ENCODE measurements at places on chromosomes 6 and 20.
A peak's percentile ranks its signal among the peaks of the same experiment; 100 is the strongest.

DNA sequence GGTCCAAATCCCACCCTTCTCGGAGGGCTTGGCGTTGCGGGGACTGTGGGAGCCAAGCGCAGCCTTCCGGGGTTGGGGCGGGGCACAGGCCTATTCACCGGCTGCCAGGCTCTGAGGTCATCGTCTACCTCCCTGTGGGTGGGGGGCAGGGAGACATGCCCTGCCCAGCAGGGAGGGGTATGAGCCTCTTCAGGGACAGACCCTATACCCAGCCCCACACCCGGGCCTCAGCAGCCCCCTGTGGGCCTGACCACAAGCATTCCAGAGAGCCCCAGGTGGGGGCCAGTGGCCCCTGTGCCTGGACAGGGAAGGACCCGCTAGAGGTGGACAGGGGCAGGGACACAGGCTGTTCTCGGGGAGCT lies 11.6 kb downstream of the LAMA5 start:
- DNase-seq = no peak

DNA sequence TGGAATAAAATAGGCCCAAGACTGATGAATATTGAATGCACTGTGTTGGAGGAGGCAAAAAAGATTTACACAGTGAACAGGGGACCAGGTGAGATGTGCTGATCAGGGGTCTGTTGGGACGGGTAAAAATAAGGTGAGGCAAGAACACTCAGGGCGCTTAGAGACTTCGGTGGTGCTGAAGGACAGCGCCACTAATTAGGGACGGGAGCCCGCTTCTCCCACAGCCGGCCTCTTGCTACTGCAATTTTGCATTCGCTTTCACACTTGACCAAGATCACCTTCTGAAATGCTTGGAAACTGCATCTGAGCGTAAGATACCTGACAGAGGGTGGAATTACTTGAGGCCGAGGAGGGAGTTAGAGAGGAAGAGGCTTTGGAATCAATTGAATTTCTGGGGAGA lies 7.3 kb downstream of the TFAP2D start:
- no peak for DNase-seq

DNA sequence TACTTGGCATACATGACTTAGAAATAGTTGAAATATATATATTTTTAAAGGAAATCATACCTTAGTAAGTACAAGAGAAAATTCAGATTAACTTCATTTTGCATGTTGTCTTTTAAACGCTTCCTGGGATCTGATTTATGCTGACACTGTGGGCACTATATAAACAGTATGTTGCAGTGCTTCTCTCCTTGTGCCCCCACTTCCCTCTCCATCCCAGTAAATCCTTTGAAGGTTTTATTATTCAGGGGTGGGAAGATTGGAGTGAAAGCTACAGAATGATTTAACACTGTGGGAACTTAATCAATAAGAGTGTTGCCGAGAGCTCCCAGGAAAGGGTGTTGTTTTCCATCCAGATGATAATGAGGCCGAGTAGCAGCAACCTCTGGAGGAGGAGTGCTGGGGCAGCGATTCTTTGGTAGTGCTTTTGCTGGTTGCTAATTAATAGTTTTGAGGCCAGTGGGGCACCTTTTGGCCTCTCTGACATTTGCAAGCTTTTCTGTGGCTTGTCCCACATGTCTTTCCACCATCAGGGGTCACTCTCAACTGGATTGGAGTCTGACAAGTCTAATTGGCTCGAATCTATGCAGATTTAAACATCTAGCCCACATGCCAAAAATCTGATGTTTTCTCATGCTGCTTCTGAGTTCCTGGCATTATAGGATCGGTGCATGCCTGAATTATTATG lies 183.0 kb upstream of the MMS22L start:
- DNase-seq = no peak

GRCh38 chr6:53916804-53917463 lies 122.1 kb downstream of the LRRC1 start:
- no peak for DNase-seq

DNA sequence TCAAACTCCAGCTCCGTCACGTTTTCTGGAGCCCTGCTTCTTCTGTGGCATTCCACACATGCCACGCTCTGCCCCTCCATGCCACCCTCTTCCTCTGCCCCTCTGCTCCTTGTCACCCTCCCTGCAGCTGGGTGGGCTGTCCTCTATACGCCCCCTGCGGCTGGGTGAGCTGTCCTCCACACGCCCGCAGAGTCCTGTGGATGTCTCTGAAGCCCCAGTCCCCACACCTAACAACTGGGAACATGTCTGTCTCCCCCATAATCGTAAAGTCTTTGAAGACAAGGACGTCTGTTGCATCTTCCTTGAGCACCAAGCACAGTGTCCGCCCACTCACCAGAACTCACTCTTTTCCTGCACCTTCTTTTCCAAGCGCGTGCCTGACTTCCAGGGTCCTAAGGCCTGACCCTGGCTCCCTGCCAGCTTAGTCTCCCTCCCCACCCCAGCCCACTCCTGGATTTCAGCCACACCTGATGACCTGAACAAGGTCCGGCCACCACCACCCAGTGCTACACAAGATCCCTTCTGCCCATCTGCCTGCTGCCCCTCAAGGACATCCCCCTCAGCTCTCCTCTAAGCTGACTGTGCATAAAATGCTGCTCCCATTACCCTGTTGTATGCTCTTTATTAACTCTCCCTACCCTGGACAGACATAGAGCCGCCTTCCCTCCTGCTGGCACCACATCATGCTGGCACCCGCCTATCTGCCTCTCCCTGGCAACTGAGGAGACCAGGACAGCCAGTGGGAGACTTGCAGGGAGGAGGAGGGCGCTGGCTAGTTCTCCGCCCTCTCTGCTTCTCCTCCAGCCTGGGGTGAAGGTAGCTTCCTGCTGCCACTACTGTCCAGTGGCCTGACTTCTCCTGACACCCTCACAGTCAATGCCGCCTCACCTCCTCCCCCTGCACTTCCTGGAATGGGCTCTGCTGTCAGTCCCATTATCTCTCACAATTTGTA lies 10.7 kb upstream of the PRR18 start:
- no peak for DNase-seq

DNA sequence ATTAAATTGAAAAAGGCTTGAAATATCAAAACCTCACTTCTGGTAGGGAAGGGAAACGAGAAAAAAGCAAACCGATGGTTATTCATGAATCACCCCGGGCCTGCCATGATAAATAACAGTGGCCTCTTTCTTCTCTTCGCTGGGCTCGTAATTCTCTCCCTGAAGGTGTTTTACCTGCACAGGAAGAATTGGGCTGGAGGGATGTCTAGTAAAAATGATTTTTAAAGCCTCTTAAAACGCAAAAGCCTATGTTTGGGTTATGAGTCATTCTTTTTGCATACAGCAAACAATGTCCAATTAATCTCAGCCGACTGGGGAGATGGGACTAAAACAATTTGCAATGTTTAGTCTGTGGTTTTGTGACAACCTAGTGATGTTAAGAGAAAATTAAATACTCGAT lies 16.8 kb downstream of the LINC00237 start:
- DNase-seq = no peak

GRCh38 chr6:39225946-39226437 lies 3.3 kb downstream of the KCNK5 start:
- peak; percentile 77 for DNase-seq

- no peak for DNase-seq
Observed at GRCh38 chr6:79246891-79247290, 12.4 kb upstream of the HMGN3 start.

Data from KG1 (cell line).